Stimulated activated CD4-positive, alpha-beta T cell treated with anti-CD3 and anti-CD28 coated beads, Interleukin-1b, Interleukin-23, amount 100 ng/mL, for 48 hours (primary cell): ENCODE measurements at places on chromosomes 13 and 19.

GRCh38 chr13:112725346-112726015 is 35.6 kb downstream of the ATP11A start:
- no peak for DNase-seq

- DNase-seq = no peak
These were observed 24.4 kb downstream of the WDR88 start for GRCh38 chr19:33156334-33156733.

- DNase-seq = no peak
These were observed 1.4 kb downstream of the TMPRSS9 start for GRCh38 chr19:2361246-2362045.

- DNase-seq = peak; percentile 57
These were observed 19.0 kb downstream of the MAN2B1 start for GRCh38 chr19:12647490-12648071.

DNA sequence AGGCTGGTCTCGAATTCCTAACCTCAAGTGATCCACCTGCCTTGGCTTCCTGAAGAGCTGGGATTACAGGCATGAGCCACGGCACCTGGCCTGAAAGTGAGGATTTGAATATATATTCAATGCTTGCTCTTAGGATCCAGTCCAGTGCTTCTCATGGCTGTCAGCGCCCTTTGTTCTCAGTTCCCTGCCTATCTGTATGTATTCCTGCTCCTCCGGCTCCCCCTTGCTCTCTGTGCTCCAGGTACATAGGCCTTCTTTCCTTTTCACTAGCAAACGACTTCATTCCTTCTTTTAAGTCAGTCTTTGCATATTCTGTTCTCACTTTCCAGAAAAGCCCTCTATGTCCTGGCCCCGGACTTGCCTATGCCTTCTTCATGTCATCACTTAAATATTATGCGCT is 232.8 kb downstream of the DACH1 start:
- no peak for DNase-seq

- DNase-seq = no peak
These were observed 5.3 kb downstream of the CD22 start for GRCh38 chr19:35334144-35334753.
